Stimulated activated CD8-positive, alpha-beta memory T cell treated with anti-CD3 and anti-CD28 coated beads, Interleukin-4, amount 100 ng/mL, for 1 hour (primary cell): ENCODE measurements at places on chromosomes 1 and 21.

GRCh38 chr1:71224741-71225377 lies 144.0 kb upstream of the ZRANB2 start:
- no peak for DNase-seq

DNA sequence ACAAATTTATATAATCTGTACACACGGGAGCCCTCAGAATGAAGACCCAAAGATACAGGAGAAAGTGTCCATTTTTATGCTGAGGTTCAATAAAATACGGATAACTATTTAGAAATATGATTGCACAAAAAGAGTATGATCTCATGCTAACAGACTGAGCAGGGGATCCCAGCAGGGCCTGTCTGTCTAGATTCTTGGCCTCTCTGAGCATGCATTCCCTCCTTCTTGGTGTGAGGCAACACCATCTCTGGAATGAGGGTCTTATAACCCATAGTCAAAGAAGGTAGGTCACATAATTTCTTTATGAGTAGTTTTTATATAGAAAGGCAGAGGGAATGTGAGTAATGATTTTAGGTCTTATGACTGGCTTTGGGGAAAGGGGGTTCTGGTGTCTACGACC lies 5.4 kb downstream of the PRMT6 start:
- no peak for DNase-seq

DNA sequence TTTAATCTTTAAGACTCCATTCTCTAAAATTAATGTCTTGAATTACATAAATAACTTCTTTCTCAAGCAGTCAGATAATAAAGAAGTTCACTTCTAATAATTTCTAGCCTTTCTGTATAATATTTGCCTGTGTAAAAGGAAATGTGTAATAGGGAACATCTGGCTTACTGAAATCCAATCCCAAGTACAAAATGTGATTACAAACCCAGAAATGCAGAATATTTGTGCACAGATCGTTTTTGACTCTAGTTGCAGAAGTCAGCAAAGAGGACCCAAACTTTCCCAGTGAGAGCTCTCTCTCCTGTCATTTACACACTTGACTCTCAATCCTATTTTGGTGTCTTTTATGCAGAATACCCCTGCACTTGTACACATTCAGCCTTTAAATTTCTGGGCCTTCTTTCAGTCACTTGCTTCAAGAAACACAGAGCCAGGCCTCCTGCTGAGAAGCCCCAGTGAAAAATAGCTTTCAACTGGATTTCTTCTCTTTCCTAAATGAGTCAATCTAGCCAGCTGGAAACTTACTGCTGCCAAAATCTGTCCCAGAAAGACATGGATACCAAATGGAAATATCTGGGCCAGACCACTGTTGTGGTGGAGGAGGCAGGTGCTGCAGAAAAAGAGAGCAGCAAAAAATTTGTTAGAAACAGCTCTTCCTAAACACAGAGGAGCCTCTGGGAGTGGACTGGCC lies 68.5 kb upstream of the ADAM30 start:
- DNase-seq, result no peak

- DNase-seq, result no peak
Measured at GRCh38 chr1:200624679-200625335, 4.3 kb upstream of the KIF14 start.

- no peak for DNase-seq
Measured at GRCh38 chr1:56557746-56558145, 21.6 kb downstream of the PLPP3 start.

DNA sequence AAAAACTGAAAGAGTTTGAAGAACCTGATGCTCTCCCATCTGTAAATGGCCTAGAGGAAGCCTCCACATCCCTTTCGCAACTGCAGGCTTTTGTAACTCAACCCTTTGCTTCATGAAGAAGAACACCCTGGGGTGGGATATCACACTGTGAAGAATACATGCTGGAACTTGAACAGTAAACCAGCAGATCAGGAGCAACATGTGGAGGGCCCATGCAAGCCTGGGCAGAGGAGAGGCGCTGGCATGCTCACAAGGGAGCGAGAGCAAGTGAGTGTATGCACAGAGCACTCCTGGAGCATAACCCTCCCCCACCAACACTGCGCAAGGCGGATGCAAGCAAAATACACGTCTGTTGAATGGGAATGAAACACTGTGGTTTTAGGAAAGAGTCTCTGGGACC lies 24.6 kb upstream of the SPAG17 start:
- DNase-seq, result no peak

DNA sequence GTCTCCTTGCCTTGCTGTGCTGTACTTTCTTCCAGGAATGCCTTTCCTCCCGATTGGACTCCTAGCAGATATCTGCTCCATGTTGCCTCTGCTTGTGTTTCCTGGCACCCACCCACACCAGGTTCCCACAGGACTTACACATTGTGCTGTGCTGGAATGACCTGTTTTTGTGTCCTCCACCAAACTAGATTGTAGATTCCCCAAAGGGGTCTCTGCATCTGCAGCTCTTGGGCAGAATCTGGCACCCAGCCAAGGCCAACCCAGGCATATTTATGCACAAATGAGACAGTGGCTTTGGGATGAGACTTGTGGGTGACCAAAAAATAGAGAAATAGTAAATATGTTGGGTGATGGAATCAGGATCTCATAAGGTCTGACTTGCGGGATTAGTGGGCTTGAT lies 278.2 kb downstream of the RRAGC start:
- no peak for DNase-seq
